ENCODE measurements at places on chromosomes 7 and 10.
A peak's percentile ranks its signal among the peaks of the same experiment; 100 is the strongest.

GRCh38 chr10:22002591-22003176, 846 bp downstream of the DNAJC1 start:
- no peak for DNase-seq

GRCh38 chr7:30330134-30331111, 46.0 kb downstream of the ZNRF2 start:
- DNase-seq: no peak

DNA sequence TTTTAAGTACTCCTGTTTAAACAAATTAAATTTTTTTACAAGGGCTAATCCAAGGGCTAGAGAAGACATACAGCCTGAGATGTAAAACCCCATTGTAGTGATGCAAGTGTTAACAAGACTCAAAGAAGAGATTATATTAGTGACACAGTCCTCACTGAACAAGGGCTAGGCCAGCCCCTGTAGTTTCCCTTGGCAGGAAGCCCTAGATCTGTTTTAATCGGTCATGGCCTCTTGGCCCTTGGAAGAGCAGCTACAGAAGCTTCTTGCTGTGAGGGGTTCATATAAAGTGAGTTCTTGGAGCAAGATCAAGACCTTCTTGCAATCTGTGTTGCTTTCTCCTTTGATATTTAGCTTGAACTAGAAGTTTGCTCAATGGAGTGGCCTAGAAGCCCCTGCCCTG, 1339.4 kb downstream of the XPNPEP1 start:
- no peak for DNase-seq

- DNase-seq: no peak
Observed at GRCh38 chr10:119460369-119461195, 81.9 kb downstream of the RGS10 start.

DNA sequence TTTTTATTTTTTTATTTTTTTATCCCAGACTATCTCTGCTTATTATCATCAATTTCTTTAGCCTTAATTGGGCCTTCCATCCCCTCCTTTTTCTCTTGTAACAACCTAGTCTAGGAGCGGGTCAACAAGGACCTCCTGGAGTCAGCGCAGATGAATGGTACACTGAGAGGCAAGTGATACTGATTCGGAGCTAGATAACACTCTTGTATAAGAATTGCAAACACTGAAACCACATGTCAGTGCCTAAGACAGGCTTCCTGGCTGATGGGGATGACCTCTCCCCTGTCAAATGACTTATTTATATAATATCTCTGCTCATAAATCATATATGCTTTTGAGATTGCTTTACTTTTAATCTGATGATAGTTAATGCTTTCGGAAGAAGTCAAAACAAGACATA, 22.7 kb downstream of the BPGM start:
- no peak for DNase-seq

GRCh38 chr7:157731126-157731525, 394.3 kb downstream of the DNAJB6 start:
- no peak for DNase-seq

DNA sequence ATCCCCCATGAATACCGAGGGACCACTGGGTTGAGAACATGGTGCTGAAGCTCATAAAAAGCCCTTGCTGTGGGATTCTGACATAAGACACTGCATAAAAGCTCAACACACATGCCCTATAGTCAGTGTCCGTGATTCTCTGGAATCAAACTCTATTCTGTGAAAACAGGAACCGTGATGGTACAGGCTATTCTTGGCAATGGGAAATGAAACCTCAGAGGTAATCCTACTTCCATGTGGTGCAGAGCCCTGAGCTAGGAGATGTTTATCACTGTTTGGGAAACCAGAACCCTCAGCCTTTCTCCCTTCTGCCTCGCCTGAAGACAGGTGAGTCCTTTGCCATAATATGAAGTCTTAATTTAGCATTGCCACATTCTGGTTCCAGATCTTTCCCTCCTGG, 80.8 kb upstream of the PRSS1 start:
- DNase-seq: no peak

- no peak for DNase-seq
Observed at GRCh38 chr7:84512055-84512454, 317.5 kb upstream of the SEMA3A start.

DNA sequence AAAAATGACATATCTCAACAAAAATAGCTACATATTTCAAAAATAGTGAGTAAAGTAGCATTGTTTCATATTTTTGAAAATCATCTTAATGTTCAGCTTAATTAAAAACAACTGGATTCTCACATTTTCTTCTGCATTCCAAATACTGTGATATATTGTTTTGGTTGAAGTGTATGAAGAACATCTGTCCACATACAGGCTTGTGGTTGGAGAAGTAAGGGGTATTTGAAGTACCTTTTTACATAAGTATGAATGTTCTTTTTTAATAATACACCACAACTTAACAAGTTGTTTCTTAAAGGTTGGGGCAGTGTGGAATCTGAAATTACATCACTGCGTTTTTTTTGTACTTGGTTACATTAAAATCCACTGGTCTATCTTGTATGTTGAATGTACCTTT, 442.5 kb downstream of the KIF20B start:
- DNase-seq: no peak

- no peak for DNase-seq
Observed at GRCh38 chr7:70334871-70335270, 736.6 kb downstream of the AUTS2 start.

- peak; percentile 63 for DNase-seq
Observed at GRCh38 chr7:76315364-76315763, 12.9 kb downstream of the HSPB1 start.

DNA sequence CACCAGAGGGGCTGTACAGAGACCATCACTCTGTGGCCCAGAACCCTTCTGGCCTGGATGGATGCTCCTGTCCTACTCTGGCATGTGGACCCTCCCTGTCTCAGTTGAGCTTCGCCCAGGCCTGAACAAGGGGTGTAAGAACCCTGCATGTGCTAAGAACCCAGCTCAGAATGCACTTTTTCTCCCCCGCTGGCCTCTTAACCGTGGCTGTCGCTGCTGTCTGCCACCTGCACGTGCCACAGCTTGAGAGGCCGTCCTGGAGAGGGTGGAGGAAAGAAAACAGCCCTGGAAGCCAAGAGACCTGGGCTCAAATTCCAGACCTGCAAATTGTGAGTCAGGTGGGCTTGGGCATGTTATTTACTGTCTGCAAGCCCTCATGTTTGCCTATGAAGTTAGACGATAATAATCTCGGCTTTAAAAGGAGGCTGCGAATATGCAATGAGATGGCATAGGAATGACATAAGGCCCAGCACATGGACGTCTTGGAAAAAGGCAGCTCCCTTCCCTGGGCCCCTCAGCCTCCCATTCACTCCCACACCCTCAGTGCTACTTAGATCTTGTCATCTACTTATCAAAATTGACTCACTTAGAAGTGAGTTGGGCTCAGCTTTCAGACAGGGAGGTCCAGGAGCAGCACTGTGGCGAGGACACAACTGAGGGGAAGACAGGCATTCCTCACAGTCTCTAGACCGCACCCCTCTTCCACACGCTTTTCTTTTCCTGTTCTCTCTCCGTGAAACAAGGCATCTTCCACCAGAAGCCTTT, 31.4 kb downstream of the FIGNL1 start:
- no peak for DNase-seq

- no peak for DNase-seq
Observed at GRCh38 chr10:67705921-67706320, 9.9 kb upstream of the CTNNA3 start.

DNA sequence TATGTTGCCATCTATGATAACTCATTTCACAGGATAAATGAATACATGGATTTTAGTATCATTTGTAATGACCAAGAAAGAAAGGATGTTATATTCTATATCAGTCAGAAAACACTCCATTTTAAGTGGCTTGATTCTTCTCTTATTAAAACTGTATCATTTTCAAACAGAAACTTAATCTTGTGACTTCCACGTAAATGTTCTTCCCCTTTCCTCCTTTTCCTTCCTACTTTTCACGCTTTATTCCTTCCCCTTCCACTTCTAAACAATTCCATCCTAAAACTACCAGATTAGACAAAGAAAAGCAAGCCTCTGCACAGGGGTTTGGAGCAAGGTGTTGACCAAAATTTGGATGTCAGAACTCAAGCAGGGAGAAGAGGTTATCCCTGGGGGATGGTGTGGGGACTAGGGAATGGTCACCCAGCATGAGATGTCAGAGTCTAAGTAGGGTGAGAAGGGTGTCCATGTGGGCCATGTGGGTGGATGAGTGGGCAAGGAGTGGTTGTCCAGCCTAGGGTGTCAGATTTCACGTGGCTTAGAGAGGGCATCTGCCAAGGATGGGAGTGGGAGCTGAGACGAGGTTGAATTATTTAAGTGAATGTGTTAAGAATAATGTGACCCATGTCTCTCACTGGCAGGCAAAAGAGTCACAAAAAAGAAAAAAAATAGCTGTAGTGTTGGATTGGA, 5.0 kb upstream of the GSAP start:
- no peak for DNase-seq

- no peak for DNase-seq
Observed at GRCh38 chr7:8591289-8591688, 157.9 kb downstream of the NXPH1 start.

- no peak for DNase-seq
Observed at GRCh38 chr10:117264782-117265181, 23.9 kb downstream of the SLC18A2 start.

DNA sequence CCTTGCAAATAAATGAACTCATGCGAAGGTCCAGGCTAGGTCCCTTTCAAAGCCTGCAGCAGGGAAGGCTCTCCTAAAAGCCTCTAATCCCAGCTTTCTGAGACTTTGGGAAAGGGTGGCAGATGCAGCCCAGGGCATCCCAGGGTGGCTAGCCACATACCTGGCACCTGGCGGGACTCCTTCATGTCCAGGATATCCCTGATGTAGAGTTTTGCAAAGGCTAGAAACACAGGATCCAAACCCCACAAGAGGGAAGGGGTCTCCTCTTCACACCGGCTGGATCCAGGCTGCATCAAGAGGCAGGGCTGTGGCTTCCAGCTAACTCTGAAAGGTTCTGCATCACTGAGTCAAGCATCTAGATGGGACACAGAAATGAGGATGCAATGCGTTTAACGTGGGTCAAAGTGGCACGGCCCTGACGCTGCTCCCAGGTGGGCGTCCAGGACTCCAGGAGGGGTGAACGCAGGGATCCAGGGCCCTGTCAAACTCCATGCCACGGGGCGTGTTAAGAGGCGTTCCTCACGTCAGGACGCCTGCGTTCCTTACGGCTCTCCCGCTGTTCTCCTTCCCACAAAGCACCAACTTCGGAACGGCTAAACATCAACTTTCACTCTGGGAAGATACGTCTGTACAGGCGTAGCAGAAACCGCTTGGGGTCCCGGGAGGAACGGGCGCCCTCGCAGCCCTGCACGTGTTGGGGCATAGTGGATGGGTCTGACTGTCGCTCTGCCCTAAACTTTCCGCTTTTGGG, 507 bp downstream of the STN1 start:
- DNase-seq: no peak

DNA sequence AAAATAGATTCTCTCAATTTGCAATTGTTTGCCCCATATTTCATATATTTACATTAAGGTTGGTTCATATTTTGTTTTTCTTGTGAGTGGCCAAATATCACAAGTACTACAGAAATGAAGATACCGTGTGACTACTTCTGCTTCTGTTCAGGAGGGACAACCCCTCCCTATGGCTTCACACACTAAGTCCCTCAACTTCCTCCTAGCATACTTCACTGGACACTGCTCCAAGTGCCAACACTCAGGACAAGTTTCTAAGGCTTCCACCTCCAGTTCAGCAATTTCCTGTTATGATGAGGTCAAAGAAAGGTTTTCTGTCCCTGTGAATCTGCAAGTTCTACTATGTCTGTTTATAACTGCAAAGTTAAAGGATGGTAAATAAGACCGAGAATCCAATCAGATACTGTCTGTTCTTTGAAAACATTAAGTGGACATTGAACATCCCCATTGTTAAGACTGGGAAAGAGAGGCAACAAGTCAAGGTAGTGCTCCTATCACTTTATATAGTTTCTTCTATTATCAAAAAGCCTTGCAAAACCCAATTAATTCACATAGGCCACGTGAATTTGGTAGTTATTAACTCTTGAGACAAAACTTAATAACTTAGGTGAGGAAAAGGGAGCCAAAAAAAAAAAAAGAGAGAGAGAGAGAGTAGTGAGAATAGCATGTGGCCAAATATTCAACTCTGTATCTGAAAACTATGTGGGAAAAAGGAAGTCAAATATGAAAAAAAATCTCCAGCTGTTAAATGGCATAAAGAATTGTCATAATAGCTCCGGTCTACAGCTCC, 81.3 kb upstream of the DKK1 start:
- DNase-seq: no peak

- DNase-seq: no peak
Observed at GRCh38 chr7:42025635-42026375, 211.2 kb downstream of the GLI3 start.

GRCh38 chr7:37417107-37417474, 31.6 kb downstream of the ELMO1 start:
- DNase-seq: no peak

GRCh38 chr7:71208881-71209280, 76.9 kb downstream of the GALNT17 start:
- no peak for DNase-seq

GRCh38 chr7:130147710-130148325, 57.4 kb downstream of the TMEM209 start:
- DNase-seq: no peak

DNA sequence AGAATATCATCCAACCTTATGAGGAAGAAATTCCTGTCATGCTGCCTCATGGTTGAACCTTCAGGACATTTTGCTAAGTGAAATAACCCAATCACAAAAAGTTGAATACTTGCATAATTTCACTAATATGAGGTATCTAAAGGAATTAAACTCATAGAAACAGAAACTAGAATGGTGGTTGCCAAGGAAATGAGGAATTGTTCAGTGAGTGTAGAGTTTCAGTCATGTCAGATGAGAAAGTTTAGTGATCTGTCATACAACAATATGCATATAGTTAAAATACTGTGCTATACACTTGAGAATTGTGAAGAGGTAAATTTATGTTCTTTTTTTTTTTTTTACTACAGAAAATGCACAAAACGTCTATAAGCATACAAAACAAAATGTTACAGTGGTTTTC, 60.7 kb downstream of the R3HCC1L start:
- no peak for DNase-seq

GRCh38 chr10:30656233-30656632, 26.7 kb upstream of the LYZL2 start:
- DNase-seq: no peak

GRCh38 chr7:31466036-31466435, 47.9 kb upstream of the ITPRID1 start:
- no peak for DNase-seq

DNA sequence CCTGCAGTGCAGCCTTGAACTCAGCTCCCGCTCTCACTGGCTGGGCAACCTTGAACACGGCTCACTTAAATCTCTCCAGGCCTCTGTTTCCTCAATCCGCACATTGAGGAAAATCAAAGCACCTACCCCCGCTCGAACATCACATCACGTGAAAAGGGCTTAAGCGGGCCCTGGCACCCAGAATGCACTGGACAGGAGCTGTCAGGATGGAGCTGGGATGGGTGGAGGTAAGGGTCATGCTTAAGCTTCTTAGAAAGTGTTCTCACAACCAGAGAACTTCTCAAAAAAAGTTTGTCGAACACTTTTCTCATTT, 55.7 kb upstream of the MGMT start:
- no peak for DNase-seq

GRCh38 chr7:38316733-38317360, 43.4 kb upstream of the TARP start:
- DNase-seq: no peak
